Right hindlimb (tissue), 1 donor: ENCODE measurements at places on chromosomes 6 and 20.
A peak's percentile ranks its signal among the peaks of the same experiment; 100 is the strongest.

- DNase-seq, result no peak
These were observed 2.5 kb downstream of the RNF182 start for GRCh38 chr6:13927203-13927602.

- DNase-seq, result no peak
These were observed 390.8 kb downstream of the CDKAL1 start for GRCh38 chr6:20924911-20925543.

- DNase-seq, result no peak
These were observed 19.4 kb upstream of the RPL7L1 start for GRCh38 chr6:42860036-42860435.

GRCh38 chr6:159865226-159865920 lies 25.4 kb upstream of the MAS1 start:
- DNase-seq, result no peak

GRCh38 chr20:51159303-51159702 lies 136.4 kb upstream of the KCNG1 start:
- DNase-seq, result no peak

DNA sequence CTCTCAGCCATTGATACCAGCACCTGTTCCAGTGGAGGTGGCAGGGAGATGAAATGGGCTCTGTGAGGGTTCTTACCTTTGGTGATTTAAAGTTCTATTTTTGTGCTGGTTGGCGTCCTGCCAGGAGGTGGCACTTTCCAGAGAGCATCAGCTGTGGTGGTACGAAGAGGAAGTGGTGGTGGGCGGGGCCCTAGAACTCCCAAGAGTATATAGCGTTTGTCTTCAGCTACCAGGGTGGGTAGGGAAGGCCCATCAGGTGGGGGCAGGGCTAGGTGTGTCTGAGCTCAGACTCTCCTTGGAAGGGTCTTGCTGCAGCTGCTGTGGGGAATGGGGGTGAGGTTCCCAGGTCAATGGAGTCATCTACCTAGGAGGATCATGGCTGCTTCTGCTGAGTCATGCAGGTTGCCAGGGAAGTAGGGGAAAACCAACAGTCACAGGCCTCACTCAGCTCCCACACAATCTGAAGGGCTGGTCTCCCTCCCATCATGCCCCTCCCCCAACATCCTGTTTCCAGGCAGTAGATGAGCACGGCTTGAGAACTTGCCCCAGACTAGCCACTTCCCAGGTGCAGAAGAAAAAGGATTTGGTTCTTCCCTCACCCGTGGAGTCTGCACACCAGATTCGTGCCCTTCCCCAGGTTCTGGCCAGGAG lies 46.6 kb downstream of the MOXD1 start:
- DNase-seq, result no peak

DNA sequence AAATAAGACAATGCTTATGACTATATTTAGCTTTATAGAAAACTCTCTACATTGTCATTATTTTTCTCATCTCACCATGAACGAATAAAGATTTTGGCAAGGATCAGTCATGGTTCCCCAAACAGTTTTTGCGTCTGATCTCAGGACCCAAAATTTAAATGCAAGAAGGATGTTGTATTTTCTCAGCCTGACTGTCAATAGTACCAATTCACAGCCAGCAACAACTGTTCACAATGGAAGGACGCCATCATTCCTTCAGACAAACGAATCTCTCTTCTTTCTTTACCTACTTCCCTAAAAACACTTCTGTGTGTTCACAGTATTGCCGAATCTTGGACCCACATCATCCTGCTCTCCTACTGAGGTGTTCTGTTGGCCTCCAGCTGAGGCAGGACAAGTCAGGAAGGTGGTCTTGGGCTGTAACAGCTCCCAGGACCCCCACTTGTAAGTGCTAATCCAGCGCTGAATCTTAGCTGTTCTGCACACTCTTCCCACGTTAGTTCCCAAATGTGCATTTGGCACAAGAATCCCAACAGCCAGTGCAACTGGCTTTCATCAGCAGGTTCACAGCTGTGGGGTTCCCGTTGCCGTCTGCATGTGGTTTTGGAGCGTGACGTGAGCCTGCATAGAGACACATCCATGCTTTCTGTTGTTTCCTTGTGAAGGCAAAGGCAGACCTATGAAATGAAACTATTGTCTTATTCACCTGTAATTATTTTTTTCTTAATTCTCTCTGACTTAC lies 600.0 kb downstream of the QKI start:
- peak; percentile 76 for DNase-seq

DNA sequence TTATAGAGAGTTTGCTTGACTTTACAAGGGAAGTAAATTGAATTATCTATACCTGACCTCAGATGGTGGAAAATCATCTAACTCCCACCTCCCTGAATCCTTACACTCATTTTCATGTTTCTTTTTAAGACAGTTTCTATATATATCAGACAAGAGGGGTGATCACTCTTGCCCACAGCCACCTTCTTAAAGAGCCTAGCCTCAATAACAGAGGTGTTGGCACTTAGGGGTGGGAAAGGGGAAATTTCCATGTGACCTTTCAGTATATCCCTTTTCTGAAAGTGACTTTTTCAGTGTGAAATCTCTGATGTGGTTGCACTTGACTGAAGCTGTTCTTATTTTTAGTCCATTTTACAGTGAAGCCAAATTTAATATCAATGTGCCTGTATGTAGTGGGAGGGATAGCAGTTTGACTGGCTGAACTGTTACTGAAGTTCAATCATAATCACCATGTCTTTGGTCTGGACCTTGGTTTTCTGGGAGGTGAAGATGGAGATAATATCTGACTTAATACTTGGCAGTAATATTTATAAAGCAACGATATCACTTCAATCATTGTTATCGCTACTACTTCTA lies 141.3 kb downstream of the MAP3K7 start:
- no peak for DNase-seq
